Right cardiac atrium (tissue), 5 donors: ENCODE measurements at places on chromosomes 7 and 10. TPM values are rescaled to one million over a fixed set of nuclear protein-coding genes. Genes with fewer than 3 reads are reported as not detected.

HILPDA gene
- polyA plus RNA-seq = 8.3 TPM

EBLN1 gene
- not detected for polyA plus RNA-seq

MKX gene
- polyA plus RNA-seq = 0.18 TPM

VAX1 gene
- not detected for polyA plus RNA-seq

SYCE1 gene
- polyA plus RNA-seq = 0.34 TPM

SPDYE8 gene
- not detected for polyA plus RNA-seq

EGR2 gene
- polyA plus RNA-seq = 13.7 TPM

GTF2I gene
- polyA plus RNA-seq = 34.9 TPM

CNPY1 gene
- polyA plus RNA-seq = not detected

NOS3 gene
- 13.5 TPM for polyA plus RNA-seq

OR2A12 gene
- polyA plus RNA-seq = not detected

CALML3 gene
- polyA plus RNA-seq = not detected

VGF gene
- polyA plus RNA-seq = 0.07 TPM

CALML5 gene
- polyA plus RNA-seq = not detected

TMEM236 gene
- polyA plus RNA-seq = 0.27 TPM

DNA2 gene
- 0.97 TPM for polyA plus RNA-seq
